HT-29 (cell line): ENCODE measurements at places on chromosomes 1 and 21.

GRCh38 chr1:3611170-3612019 lies at the start of gene MEGF6:
MEGF6 (minus strand) TSS chr1:3611508; CDS start chr1:3611268, 240 bp downstream.
- peak; percentile 49 for DNase-seq

DNA sequence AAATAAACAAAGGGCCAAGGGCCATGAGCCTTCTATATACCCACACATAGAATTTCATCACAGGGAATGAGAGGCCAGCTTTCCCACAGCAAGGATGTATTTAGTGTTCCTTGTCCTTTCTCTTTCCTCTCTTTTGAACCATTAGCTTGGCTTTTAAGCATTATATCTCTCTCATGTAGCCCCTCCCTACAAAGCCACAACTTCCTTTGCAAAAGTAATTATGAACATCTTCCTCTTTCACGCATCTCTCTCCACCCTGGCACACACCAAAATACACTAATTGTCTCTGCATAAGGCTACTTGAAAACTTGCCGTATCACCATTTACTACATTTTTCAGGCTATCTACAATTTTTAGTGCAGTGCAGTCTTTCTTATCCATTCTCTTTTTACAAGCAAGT lies 1.9 kb upstream of the AK5 start:
- DNase-seq: no peak

- no peak for DNase-seq
Observed at GRCh38 chr21:41369105-41369919, 7.5 kb downstream of the MX2 start.

DNA sequence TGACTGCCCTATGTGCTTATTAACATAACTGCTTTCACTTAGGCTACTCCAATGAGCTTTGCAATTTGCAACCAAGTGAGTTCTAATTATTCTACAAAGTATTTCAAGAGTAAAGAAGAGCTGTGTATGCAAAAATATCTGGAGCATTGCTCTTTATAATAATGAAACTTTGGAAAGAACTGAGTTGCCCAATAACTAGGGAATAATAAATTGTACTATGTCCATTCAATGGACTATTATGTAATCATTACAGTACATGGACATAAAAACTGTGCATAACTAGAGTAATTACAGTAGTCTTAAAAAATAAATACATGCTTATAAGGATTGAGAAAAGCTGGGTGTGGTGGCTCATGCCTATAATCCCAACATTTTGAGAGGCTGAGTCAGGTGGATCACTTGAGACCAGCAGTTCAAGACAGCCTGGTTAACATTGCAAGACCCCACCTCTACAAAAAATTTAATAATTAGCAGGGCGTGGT lies 70.3 kb upstream of the JAK1 start:
- DNase-seq: no peak

DNA sequence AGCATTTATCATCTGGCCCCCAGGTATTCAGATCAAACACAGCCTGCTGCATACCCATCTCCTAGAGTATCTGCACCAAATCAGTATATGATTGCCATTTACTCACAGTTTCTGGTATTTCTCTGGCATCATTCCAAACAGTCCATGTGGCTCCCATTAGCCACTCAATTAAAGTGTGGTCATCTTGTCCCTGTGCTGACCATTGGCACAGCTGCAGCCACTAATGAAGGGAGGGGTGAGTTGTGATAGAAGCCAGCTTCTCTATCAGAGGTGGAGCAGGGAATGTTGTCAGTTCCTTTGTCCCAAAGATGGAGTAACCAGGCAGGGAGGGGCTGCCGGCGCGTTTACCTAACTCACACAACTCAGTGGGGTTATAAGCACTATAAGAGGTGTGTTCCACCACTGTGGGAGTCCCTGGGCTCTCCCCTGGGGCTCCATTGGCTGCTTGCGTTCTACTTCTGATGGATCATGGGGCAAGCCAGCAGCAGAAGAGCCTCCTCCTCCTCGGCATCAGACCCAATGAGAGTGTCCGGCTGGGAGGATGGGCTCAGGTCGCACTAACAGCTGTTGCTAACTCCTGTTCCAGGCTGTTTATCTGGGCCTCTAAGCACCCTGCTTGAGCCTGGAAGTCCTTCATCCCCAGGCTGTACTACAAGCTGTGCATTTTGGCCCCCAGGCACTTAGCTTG lies 108.6 kb downstream of the GDAP2 start:
- DNase-seq: no peak

DNA sequence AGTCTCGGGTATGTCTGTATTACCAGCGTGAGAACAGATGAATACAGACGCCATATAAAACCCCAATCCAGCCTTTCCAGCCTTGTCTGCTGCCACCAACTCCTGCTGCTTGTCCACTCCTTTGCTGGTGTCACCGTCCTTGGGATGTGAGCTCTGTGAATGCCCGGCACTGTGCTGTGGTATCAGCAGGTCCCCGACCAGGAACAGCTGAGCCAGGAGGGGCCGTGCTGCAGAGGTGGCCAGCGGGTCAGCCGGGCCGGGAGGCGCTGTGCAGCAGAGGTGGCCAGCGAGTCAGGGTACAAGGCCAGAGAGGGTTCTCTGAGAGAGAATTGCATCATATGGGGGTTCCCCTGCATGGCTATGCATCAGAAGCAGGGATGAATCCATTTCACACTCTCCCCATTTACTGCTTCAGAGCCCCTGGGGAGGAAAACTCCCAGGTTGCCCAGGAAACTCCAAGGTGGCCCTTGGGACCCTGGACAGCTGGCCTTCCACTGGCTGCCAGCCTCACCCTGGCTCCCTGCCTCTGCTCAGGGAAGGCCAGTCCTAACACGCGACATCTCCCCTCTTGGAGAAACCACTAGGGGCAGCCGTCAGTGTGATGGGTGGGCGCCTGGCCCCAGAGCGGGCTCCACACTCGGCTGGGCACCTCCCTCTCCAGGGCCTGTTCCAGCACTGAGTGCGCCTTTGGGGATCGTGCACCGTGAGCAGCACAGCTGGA lies 122.4 kb upstream of the COL6A1 start:
- DNase-seq: no peak

DNA sequence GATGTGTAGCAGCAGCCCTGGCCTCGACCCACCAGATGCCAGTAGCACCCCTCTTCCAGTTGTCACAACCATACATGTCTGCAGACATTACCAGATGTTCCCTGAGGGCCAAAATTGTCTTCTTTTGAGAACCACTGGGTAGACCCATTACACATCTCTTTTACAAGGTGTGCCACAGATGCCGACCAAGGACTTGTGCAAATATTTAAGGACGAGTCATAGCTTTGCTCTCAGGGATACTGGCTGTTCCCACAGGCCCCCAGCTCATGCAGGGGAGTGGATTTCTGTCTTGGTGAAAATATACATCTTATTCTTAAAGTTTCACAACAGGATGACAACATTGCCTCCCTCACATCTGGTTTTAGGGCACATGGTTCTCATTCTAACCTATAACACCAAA lies 59.4 kb upstream of the ZBTB18 start:
- no peak for DNase-seq

DNA sequence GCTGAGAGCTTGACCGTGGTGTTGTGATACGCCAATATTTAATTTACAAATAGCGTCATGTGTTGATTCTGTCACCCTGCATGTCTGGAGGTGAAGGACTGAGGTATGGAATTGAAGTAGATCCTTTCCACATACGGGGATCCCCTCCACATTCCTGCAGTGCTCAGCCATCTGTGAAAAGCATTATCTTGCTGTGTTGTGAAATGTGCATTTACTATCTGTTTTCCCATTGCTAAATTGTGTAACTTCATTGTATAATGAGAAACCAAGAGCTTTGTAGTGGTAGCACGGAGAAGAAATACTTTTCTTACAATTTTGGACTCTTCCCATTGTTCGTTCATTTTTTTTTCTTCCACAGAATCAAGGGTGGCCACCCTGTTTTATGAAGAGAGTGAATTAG lies 577.3 kb upstream of the ZP4 start:
- no peak for DNase-seq

DNA sequence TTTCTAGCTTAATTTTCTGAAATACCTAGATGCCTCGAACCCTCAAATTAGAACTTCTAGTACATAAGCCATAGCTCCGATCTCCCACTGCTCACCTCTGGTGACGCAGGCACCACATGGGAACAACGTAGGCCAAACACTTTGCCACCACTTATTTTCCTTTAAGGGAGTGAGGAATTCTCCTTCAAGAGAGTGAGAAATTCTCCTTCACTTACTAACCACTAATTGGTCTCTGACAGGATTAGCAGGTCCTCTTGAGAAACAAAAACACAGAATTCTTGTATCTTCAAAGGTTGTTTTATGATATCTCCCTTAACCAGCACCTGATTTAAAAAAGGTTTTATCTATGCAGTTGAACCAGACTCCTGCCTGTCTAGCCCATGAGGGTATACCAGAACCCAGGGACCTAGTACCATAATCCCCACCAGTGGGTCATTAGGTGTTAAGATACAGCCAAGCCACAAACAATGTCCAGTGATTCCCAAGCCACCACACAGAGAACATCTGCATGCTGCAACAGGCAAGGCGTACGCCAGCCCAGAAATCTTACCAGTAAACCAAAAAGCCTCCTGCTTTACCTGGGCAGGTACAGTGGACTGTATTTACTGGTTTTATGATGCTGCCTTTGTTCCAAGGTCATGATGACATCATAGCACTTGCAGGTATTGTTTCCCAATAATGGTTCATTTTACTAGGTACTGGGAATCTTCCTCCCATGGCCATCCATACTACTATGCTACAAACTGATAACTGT lies 20.3 kb upstream of the CXADR start:
- no peak for DNase-seq

DNA sequence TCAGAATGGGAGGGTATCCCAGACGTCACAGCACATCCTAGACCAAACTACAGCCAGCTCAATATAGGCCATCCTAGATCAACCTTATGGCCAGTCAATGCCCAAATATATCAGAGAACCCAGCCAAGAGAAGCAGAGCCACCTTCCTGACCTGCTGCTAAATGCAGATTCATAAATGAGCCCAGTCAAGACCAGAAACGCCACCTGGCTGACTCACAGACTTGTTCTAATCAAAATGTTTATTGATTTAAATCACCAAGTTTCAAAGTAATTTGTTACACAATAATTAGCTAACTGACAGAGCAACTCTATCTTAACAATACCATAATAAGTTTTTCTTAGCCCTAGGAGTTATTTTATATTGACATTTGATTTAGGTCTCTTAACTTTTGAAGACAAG lies 28.6 kb downstream of the ZNF644 start:
- no peak for DNase-seq

- DNase-seq: no peak
Observed at GRCh38 chr1:25697435-25698217, 81.0 kb downstream of the MAN1C1 start.

DNA sequence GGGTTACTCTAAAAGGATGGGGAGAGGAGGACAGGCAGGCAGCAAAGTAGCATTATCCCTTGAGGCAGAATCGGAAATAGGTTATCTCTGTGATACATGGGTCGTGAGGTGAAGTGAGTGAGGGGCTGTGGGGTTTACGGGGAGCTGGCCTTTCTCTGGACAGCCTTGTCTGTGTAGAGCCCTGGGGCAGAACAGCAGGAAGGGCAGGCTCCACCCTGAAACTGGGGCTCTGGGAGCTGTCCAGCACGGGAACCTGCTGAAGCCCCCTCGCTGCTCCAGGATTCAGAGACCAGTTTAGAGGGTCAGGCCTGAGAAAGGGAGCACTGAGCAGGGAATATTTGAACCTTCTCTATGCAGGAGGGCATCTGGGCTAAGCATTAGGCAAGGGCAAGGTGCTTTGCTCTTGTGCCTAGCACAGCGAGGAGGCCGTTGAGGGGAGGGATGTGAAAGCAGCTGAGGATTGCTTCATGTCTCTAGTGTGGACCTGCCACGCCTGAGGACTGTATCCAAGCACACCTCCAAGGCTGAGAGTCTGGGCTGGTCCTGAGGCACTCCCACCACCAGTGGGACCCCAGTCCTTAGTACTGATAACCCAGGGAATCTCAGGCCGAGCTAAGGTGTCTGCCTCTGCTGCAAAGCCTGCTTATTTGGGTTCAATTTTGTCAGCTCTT lies 55.8 kb downstream of the NAV1 start:
- DNase-seq: peak; percentile 9

GRCh38 chr1:204659056-204659455 lies 26.5 kb downstream of the LRRN2 start:
- no peak for DNase-seq

GRCh38 chr1:205359771-205360565 lies 3.2 kb upstream of the KLHDC8A start:
- DNase-seq: no peak

DNA sequence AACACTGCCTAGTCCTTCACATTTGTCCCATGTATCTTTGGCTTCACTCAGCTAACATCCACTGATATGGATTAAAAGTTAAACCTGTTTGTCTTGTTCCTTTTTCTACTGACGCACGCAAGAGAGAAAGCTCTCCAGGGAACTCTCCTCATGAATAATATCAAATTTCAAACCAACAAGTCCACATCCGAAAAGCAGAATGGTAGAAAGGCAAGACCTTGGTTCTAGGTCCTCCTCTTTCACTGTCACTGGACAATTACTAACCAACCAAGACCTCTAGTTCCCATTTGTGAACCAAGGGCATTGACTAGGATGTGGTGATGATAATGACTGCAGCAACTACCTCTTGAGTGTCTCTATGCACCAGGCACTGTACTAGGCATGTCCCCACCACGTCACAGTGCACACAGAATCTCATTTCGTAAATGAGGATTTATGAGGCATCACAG lies 8.4 kb downstream of the PLPP3 start:
- DNase-seq: no peak

DNA sequence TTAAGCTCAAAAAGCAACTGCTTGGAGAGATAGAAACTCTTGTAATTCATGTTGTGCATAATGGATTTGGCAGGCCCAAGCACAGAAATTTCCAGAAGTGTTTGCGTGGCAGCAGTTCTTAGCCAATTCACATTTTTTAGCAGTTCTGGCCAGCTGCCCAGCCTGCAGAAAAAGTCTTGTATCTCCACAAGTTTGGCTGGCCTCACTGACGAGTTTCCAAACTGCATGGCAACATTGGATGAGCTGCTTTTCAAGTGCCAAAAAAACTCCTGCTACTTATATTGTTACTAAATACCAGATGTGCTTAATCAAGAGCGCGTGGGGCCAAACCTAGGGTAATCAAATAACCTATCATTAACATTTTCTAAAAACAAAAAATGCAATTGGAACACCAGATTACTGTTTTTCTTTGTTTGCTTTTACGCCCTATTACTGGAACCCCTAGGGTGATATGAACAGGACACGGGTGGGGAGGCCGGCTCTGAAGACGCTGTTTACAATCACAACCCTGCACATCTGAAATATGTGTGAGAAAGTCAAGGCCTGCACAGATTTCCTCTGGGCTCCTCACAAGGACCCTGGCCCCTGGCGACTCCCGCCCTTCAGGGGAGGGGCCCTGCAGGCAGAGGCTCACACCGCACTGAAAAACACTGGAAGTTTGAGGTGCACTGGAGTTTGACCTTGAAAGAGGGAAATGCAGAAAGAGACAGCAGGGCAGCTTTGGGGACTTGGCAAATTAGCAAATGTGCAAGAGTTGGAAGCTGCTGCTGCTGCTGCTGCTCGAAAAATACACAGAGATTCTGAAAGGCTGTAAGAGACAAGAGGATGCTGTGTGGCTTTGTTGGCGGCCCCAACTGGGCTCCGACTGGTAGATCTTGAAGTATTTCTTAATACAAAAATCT lies 55.2 kb upstream of the TARBP1 start:
- DNase-seq: no peak

- peak; percentile 59 for DNase-seq
Observed at GRCh38 chr1:17439250-17440073, at the start of gene RCC2. RCC2 (minus strand) TSS chr1:17439677; CDS start chr1:17438514, 1,163 bp downstream.

- no peak for DNase-seq
Observed at GRCh38 chr1:177983077-177983476, 13.2 kb upstream of the SEC16B start.
